ENCODE measurements at places on chromosomes 1 and 21.

DNA sequence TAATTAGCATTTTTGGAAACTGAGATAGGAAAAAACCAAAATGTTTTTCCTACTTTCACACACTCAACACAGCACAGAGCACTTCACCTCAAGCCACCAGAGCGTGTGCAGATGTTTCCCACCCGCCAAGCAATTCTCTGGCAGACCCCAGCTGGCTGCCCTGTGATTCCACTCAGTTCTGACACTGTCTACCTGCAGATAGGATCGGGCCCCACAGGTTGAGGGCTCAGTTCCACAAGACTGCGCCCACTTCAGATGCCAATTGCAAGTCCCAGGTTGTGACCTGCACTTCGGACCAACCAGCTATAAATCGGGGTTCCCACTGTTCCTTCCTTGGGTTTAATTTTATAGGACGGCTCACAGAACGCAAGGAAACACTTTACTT lies 9.9 kb downstream of the KIAA1614 start:
- no peak for DNase-seq

- no peak for DNase-seq
Observed at GRCh38 chr1:169107603-169108208, 1.2 kb downstream of the ATP1B1 start.

- DNase-seq = no peak
Observed at GRCh38 chr1:35269201-35269988, 886 bp downstream of the ZMYM4 start.

DNA sequence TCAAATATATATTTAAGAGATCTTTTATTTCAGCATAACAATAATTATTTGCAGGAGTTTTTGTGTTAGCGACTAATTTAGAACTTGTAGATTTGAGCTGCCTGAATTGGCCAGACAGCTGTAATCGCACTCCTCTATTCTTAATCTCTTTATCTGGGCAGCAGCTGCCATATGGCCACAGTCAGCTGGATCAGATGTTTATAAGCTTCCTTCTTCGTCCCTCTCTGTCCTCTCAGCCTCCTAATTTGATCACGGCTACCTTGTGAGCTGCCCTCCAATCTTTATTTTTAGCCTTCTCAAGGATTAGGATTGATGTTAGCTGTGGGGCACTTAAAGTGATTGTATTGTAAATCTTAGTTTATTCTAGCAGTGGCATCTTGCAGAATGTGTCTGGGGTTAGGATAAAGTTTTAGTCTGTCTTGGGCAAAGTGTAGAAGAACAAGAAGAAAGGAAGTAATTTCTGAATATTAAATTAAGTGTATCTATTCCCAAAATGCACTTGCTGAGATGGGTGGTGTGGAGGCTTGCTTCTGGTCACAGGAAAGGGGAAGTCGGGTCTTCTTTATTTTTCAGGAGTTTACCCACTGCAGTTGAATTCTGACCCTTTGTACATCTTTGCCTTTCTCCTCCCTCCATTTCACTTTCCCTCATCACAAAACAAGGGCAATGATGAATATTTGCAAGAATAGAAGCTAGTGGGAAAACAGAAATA lies 1.1 kb downstream of the ZBTB18 start:
- DNase-seq = no peak

- no peak for DNase-seq
Observed at GRCh38 chr1:183742355-183742754, 62.6 kb upstream of the RGL1 start.

GRCh38 chr1:68421350-68421749 lies 28.4 kb downstream of the RPE65 start:
- no peak for DNase-seq

GRCh38 chr1:26701995-26702679 lies 6.3 kb downstream of the ARID1A start:
- no peak for DNase-seq

DNA sequence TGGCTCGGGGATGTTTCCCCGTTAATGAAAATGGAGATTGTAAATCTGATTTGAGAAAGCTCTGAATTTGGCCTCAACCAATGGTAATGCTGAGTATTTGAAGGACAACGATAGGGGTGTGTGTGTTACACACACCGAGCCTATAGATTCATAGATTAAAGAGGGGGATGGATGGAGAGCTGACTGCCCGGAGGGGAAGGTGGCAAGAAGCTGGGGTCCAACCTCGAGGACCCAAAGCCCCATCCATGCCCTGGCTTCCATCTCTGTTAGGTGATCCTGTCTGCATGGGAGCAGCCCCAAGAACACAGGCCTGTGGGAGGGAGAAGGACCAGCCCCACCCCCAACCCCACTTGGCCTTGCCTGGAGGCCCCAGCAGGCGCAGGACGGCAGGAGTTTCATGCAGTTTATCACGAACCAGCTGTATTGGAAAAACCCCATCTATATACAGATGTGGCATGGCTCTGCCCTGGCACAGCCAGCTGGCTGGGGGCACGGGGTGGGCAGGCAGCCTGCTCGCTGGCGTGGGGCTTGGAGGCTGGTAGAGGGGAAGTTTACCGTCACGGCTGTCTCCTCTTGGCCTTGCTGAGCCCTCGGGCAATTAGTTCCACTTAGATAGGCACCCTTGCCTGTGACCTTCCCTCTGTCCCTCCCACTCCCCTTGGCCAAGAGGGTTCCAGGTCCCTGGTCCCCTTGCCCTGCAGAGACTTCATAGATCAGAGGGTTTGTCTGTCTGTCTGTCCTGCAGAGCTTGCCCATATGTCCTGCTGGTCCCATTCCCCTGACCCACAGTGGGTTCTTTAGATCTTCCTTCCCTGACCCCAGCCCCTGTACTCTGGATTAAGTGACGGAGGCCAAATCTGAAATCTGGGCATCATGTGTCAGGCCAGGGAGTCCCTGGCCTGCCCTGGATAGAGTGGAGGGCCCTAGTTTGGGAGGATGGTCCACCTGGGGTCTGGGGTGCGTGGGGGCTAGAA lies 3.0 kb downstream of the HSPB7 start:
- DNase-seq = no peak

GRCh38 chr21:29805105-29805504 lies 134.7 kb downstream of the GRIK1 start:
- DNase-seq = no peak

DNA sequence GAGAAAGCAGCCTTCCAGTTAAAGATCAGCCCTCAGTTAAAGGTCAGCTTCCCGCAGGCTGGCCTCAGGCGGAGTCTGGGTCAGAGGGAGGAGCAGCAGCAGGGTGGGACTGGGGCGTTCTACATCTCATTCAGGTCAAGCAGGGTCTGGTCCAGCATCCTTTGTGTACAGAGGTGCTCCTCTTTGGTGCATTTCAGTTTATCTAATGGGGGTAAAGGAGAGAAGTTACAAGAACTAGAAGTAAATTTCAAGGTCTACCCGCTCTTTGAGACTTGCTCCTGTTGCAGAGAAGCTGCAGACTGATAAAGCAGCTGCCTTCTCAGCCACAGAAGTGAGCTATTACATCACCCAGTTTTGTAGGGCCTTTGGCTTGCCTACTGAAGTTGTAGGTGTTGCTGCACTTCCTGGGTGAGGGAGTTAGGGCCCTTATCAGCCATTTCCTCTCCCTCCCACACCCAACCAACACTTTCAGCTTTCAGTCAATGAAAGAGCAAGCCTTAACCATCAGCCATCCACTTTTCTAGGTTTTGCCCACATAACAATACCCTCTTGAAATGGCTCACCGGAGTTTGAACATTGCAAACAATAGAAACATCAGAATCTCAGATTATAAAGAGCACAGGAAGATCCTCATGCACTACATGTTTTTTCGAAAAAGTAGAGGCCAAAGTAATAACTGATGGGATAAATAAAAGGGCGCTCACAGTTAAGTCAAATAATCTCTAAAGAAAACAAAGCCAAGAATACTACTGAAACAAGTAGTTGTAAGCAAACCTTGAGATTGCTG lies 2.8 kb upstream of the NUP210L start:
- DNase-seq = peak; percentile 87

GRCh38 chr1:2489615-2490014 lies 13.5 kb downstream of the PLCH2 start:
- no peak for DNase-seq

GRCh38 chr1:181205901-181206300 lies 117.4 kb downstream of the IER5 start:
- no peak for DNase-seq

DNA sequence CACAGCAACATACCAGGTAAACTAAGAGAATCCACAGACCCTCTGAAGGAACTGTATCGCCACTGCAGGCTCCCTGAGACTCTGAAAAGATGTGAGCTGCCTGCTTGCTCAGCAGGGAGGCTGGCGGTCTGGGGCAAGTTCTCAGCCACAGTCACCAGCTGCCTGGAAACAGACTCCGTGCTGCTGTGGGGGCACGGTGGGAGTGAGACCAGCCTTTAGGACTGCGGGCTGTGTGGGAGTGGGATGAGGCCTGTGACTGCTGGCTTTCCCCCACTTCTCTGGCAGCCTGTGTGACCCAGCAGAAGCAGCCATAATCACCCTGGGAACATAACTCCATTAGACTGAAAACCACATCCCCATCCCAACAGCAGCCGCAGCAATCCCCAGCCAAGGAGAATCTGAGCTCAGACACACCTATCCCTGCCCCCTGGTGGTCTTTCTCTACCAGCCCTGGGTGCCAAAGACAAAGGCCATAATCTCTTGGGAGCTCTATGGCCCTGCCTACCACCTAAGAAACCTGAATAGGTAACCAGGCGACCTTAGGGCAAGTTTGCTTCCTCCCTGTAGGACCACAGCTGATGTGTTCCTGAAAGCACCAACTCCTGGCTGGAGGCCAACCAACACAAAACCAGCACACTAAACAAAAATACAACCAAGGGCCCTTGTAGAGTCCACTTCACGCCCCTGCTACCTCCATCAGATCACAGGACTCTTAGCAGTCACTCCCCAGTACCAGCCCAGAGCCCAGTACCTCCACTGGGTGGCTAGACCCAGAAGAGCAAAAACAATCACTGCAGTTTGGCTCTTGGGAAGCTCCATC lies 151.5 kb downstream of the SMYD3 start:
- no peak for DNase-seq

DNA sequence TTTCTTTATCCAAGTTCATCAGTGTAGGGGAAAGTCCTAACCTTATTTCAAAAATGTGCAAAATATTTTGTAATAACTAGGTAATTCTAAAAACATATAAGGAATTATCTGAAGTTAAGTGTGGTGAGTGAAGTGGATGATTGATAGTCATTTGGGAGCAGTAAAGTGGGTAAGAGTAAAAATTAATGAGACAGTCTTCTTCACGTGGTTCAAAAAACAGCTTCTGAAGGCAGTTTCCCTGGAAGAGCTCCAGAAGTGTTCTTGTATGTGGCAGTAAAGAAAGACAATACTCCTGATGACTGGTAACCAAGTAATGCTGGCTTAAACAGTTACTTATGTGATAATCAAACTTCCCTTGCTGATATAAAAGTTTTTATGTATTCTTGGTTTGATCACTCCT lies 50.3 kb downstream of the LEPR start:
- DNase-seq = no peak

GRCh38 chr1:109438798-109439297 lies 12.6 kb upstream of the PSMA5 start:
- no peak for DNase-seq

- DNase-seq = no peak
Observed at GRCh38 chr1:50412813-50413476, 10.3 kb downstream of the DMRTA2 start.

DNA sequence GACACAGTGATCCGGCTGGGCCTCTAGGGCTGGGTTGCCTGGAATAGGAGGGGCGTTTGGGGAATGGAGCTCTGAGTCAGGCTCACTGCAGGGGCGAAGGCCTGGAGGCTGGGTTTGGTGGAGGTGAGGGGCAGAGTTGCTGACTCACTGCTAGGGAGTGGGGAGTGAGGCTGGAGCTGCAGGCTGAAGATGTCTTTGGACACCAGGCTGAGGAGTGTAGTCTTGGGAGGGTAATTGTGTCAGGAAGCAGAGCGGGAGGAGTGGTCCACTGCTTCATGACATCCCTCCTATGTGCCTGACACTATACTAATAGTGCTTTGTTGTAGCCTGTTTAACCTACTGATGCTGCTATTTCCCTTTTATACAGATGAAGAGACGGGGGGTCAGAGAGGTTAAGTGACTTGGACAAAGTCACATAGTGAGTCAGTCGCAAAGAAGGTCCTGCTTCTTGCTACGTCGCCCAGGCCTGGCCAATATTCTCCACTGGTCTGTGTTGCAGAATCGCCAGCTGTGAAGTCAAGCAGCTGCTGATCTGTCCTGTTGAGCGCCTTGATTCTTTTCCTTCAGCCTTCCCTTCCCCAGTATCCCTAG lies 13.6 kb downstream of the ACTL8 start:
- no peak for DNase-seq

Data from CD4-positive, alpha-beta T cell treated with Interleukin-2 at 100 ng/mL for 4 hours (primary cell).